ENCODE measurements at places on chromosomes 12 and 14.

DNA sequence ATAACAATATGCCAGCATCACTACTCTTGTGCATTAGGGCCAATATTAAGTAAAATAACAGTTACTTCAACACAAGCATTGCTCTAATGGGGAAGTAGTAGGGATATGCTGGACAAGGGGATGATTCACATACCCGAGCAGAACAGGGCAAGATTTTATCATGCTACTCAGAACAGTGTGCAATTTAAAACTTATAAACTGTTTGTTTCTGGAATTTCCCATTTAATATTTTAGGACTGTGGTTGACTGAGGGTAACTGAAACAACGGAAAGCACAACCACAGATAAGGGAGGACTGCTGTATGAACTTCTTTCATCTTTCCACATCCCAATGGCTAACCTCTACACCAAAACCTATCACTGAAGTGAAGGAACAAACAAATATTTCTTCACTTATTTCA is 36.8 kb downstream of the SARNP start:
- DNase-seq, result no peak

- DNase-seq, result no peak
Observed at GRCh38 chr12:85266356-85266755, 13.7 kb upstream of the ALX1 start.

DNA sequence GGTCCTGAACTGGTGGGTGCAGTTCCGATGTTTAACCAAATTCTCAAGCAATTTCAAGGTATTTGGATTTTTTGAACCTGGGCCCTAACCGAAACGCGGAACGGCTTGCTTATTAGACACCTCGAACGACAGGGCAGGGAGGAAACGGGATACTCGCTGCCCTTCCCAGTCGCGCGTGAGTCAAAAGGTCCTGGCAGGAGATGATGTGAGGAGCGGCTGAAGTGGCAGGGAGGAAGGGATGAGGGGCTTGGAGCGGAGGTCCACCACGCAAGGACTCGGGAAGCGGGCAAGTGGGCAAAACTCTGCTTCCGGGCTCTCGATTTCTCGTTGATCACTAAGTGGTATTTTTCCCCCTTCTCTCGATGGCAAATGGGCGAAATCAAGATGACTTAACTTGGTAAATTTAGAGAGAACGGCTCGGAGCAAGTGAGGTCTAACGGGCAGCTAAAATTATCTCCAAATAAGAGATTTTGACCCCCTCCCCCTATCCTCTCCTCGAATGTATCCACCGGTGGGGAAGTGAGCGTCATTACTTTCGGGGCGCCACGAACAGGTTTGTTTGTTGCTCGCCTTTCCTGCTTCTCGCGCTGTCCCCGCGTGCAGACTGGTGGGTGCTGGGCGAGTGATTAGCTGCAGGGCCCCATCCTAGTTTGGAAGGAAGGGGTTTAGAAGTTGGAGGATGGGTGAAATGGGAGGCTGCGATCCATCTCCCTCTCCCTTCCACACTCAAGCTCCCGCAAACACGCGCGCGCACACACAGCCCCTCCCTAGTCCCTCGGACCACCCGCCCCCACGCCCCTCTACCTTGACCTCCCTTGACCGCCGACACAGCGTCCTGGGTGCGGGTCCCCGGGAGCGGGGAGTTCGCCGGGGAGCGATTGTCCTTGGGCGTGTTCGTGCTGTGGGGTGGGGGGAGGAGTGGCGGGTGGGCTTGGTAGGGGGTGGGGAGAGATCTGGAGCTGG is 986 bp upstream of the NTF3 start:
- no peak for DNase-seq

GRCh38 chr12:110533607-110534006 is 31.5 kb downstream of the RAD9B start:
- DNase-seq, result no peak

DNA sequence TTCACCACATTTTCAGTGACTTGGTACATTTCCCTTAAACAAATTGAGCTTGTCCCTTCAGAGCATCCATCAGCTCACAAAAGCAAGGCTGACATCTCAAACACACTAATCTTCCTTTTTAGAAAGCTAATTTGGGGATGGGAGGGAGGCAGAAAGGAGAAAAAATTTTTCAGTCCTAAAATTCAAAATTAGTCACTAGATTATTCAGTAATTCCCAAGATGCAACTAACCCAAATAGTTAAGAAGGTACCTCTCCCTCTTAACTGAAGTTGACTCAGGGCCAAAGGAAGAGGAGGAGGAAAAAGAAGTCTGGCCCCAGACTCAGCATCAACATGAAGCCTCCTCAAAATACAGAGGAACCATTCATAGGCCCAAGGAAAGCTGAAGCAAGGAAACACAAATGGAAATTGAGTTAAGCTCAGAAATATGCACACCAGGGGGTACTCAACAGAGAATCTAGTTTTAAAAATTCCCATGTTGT is 21.7 kb downstream of the CBX5 start:
- no peak for DNase-seq

- DNase-seq, result no peak
Observed at GRCh38 chr12:52370926-52371608, 3.8 kb upstream of the KRT85 start.

DNA sequence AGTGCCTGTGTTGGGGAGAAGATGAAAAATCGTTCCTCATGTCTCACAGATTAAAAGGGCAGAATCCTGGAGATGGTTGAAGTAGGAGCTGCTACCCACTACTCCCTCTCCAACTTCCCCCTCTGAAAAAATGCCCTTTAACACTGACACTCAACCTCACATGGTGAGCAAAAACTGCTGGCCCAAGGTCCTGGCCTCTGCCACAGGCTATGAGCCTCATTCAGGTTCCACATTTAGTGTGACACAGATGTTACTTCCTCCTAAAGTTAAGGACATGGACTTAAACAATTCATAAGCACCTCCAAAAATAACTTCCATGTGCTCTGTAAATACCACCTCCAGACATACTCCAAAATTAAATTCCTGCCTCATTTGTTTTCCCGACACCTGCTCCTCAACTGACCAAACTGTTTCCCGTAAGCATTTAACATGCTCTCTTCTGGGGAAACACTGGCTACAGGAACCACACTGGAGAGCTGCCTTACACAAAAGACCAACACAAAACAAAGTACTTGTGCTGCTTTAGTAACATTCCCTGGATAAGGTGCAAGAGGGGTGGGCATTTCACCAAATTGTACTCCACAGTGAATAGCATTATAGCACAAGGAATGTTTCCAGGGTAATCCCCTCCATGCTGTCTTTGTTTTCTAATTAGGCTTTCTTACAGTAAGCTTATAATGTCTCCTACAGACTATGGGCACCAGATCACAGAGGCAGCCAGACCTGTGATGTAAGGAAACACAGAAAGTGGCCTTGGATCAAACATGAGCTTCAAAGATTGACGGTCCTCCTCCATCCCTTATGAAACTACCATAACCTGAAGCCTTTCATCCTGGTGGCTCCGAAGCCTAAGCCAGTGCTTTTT is 57.0 kb downstream of the PHLDA1 start:
- DNase-seq, result no peak

DNA sequence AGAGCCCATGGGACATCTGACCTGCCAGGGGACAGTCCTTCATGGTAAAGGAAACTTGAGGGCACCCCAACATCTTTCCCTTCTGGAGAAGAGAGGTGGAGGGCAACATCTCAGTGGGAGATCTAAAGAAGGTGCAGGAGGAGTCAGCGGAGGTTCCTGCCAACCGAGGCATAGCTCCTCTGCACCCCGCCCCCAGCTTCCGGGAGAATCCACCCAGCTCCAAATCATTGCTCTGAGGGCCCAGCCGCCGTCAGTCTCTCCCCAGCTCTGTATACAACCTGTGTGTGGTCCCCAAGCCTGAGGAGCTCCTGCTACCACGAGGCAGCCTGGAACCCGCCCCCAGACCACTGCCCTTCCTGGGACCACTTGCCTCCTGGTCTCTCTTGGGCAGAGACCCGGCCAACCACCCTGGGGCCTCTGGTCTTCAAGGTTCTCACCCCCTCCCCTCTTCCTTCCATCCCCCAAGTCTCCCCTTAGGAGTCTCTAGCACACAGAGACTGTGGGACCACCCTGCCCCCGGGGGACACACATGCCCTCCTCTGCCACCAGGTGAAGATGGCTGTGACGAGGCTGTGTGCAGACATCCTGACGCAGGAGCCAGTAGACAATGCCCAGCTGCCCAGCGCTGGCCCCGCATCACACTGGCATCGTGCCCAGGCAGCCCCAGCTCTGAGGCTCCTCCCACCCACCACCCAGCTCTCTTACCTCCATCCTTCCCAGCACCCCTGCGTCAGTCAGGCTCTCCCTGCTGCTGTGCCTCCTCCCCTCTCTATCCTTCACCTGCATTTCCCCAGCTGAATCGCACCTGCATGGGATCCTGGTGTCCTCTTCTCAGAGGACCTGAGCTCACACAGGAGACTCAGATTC is 13.0 kb upstream of the NUDT14 start:
- no peak for DNase-seq

DNA sequence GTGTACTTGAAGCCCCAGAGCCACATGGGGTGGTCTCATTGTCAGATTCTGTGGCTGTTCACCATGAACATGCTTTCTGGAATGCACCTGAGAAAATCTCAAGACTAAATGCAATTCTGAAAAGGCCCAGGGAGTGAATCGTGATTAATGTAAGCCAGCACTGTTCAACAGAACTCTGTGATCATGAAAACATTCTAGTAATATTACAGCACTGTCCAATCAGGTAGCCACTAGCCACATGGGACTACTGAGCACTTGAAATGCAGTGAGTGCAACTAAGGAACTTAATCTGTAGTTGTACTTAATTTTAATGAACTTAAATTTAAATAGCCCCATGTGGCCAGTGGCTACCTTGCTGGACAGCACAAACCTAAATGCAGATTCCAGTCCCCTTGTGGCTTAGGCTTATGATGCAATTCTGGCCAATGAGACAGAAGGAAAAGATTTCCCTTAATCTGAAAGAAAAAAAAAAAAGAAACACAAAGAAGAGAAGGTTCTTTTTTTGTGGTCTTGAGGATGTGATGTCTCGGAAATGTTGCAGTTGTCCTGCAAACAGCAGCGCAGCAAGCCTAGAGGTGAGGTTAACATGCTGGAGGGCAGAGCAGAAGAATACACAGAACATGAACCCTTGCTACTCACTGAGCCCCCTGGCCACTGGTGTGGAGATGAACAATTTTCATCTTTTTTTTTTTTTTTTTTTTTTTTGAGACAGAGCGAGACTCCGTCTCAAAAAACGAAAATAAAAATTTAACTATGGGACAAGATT is 48.2 kb downstream of the SPPL3 start:
- no peak for DNase-seq

GRCh38 chr14:64741961-64742360 is 37.7 kb downstream of the PLEKHG3 start:
- no peak for DNase-seq

- no peak for DNase-seq
Observed at GRCh38 chr14:54804538-54805041, 98.0 kb downstream of the GCH1 start.

DNA sequence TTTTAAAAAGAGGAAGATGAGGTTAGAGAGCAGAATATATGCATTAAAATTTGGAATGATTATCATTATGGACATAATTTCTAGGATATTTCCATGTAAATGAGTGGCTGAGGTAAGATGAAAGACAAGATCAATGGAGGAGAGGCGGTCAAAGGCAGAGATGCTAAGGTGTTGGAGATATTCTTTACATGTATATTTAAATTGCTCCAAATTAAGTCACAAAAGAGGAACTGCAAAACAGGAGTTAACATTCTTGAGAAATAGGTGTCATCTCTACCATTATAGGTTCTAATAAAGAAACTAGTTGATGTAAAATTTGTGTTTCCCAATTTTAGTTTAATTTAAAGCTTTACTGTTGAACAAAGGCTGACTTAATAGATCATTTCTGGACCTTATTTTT is 268.5 kb upstream of the PPFIA2 start:
- DNase-seq, result no peak

- no peak for DNase-seq
Observed at GRCh38 chr12:31843398-31844095, 114.7 kb upstream of the AMN1 start.

GRCh38 chr12:107017042-107017441 is 30.1 kb upstream of the MTERF2 start:
- no peak for DNase-seq

- DNase-seq, result no peak
Observed at GRCh38 chr12:77974645-77975044, 144.0 kb downstream of the NAV3 start.

- no peak for DNase-seq
Observed at GRCh38 chr14:102739190-102739469, 38.1 kb upstream of the TRAF3 start.

GRCh38 chr14:103629503-103630121 is 601 bp downstream of the KLC1 start:
- DNase-seq, result peak; percentile 6

DNA sequence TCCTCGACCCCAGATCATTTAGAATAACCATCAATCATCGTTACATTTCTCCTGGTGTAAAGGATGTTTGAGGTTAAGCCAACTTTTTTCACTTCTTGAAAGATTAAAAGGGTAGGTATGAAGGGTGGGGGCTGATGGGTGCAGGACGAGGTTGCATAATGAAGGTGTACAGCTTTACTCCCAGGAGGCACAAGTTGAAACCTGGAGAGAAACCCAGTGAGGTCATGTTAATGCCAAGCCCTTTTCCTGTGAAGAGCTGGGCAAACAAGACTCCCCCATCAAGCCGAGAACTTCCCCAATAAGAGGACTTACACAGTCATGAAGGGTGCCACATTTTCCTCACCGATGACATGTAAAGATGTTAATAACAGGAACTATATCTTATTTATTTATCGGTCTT is 84.3 kb downstream of the FZD10 start:
- no peak for DNase-seq

GRCh38 chr12:51531978-51532497 is 59.0 kb upstream of the SCN8A start:
- DNase-seq, result peak; percentile 8

- DNase-seq, result no peak
Observed at GRCh38 chr14:66401449-66402095, 84.6 kb upstream of the CCDC196 start.

- no peak for DNase-seq
Observed at GRCh38 chr14:39641224-39641623, 209.0 kb upstream of the FBXO33 start.

DNA sequence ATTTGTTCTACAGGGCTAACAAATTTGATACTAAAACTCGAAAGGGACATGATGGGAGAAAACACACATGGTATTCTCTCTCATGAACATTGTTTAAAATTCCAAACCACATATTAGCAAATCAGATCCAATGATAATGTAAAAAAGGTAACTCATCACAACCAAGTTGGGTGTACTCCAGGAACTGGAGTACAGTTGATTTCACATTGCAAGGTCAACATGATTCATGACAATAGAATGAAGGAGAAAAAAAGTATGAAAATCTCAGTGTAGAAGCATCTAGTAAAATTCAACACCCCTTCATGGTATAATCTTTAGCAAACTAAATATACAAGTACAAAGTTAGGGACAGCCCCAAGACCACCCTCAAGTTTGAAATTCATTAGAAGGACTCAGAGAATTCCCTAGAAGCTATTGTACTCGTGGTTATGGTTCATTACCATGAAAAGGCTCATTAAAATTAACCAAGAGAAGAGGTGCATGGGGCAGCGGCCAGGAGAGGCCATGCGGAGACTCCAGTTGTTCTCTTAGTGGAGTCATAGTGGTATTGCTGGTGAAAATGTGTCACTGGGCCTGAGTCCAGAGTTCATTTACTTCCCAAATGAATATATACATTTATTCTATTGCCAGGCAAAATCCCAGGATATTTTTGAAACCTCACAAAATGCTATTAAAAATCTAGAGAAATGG is 3.1 kb upstream of the CDCA4 start:
- DNase-seq, result no peak

- no peak for DNase-seq
Observed at GRCh38 chr14:76051717-76052465, 66.3 kb downstream of the IFT43 start.

- DNase-seq, result no peak
Observed at GRCh38 chr12:123957196-123957595, 15.4 kb downstream of the CCDC92 start.

GRCh38 chr12:86226481-86226880 is 29.7 kb downstream of the MGAT4C start:
- no peak for DNase-seq
